ENCODE measurements at places on chromosomes 5 and 9. TPM values are rescaled to one million over a fixed set of nuclear protein-coding genes. Genes with fewer than 3 reads are reported as not detected.

- no peak overlapping the region for H3K4me3 ChIP-seq
- no peak overlapping the region for H3K27ac ChIP-seq
- no peaks in the 10 kb centered on the region for H3K36me3 ChIP-seq
These were observed 28.0 kb downstream of the GDNF start for GRCh38 chr5:37811866-37812265.

DNA sequence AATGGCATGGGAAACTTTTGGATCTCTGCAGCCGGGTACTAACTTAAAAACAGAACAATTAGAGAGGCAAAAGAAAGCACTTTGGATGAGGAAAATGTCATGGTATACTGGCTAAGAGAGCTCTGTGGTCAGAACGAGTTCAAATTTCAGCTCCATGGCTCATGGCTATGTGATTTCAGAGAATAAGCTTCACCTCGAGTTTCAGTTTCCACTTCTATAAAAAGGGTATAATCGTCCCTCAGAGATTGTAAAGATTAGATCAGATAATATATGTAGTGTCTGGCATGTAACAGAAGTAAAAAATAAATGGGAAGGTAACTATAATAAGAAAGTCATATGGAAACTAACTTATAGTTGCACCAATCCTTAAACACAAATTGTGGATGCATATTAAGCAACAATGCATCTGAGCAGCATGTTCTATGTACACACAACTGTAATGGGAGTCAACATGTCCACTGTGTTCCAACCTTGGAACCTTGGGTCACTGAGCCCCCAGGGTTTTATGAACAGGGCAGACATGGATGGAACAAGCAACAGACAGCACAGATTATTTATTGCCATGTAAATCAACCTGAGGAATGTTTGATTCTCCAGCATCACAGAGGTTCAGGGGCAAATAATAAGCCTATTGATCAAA is 145.4 kb downstream of the MAPKAP1 start:
- H3K27me3 ChIP-seq = no peaks in the 10 kb centered on the region
- DNase-seq = no peak
- no peaks in the 10 kb centered on the region for H3K36me3 ChIP-seq
- H3K4me1 ChIP-seq = no peaks in the 10 kb centered on the region
- H3K4me3 ChIP-seq = no peak overlapping the region

The NUTM2G gene
- not detected for total RNA-seq

The SHC3 gene
- 0.06 TPM for total RNA-seq
